Stimulated activated CD8-positive, alpha-beta memory T cell treated with anti-CD3 and anti-CD28 coated beads, Interleukin-4, amount 100 ng/mL, for 1 hour (primary cell): ENCODE measurements at places on chromosomes 6 and 20.

GRCh38 chr6:20905377-20905776, 371.1 kb downstream of the CDKAL1 start:
- DNase-seq, result no peak

GRCh38 chr6:161168281-161168891, 105.5 kb downstream of the AGPAT4 start:
- no peak for DNase-seq

- DNase-seq, result no peak
Observed at GRCh38 chr6:91276315-91276714, 689.4 kb upstream of the MAP3K7 start.

DNA sequence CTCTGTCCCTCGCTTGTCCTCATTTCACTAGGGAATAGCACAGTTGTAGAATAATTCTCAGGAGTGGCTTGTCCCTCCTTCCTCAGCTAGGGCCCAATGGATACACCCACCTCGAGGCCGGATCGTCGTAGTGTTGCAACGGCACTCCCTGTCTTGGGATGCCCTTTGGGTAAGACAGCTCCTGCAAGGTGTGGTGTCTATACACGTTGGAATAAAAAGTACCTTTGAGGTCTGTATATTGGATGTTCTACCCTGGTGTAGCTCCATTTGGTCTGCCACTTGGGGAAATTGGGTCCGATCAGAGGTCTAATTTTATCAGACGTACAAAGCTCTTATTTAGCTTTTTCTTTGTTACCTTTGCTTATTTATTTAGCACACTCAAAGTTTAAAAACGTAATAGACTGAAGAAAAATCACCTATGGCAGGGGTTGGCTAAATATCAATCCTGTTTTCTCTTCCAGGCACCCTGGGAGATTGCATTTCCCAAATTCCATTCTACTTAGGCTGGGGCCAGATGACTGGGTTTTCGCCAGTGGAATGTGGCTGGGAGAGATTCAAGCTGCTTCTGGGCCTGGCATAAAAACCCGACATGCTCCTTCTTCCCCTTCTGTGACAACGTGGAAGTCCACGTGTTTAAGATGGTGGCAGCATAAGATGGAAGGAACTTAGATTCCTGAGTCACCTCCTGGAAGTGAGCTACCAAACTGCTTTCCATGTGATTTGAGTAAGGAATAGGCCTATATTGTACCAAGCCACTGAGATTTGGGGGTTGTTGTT, 82.3 kb upstream of the CD83 start:
- DNase-seq, result no peak

DNA sequence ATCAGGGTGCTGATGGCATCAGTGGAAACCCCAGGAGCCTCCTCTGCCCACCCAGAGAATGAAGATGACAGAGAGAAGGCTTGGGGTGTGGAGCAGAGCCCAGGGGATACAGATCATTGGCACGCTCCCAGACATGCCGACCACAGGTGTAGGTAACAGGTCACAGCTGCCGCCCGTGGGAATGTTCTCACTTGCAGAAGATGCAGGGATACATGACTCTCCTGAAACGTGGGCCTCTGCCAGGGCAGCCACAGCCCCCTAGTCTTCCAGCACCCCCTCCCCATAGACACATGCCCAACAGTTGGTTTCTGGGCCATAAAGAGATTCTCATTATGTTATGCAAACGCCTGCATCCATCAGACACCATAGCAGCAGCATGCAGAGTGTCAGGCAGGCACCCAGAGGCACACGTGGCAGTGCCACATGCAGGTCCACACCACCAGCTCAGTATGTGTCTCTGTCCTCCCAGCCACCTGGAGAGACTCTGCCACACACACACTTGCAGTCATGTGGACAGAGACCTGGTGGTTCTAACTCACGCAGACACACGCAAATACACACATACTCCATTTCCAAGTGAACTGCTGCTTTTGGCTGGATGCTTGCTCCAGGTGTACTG, 45.5 kb downstream of the LRFN2 start:
- no peak for DNase-seq

DNA sequence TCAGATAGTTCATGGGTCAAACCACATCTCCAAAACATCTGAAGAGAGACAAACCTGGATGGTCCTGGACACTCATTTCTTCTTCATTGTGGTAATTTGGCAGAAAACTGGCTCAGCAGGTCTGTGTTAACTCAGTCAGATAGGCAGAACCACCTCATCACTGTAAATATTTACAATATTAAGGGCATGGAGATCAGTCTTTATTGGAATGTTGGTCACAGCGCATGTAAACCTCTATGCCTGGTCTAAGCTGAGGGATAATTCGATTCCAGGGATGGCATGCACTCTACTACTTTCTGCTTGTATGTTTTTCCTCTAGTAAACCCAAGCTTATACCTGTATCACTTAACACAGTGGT, 4.0 kb upstream of the TBC1D7 start:
- no peak for DNase-seq

DNA sequence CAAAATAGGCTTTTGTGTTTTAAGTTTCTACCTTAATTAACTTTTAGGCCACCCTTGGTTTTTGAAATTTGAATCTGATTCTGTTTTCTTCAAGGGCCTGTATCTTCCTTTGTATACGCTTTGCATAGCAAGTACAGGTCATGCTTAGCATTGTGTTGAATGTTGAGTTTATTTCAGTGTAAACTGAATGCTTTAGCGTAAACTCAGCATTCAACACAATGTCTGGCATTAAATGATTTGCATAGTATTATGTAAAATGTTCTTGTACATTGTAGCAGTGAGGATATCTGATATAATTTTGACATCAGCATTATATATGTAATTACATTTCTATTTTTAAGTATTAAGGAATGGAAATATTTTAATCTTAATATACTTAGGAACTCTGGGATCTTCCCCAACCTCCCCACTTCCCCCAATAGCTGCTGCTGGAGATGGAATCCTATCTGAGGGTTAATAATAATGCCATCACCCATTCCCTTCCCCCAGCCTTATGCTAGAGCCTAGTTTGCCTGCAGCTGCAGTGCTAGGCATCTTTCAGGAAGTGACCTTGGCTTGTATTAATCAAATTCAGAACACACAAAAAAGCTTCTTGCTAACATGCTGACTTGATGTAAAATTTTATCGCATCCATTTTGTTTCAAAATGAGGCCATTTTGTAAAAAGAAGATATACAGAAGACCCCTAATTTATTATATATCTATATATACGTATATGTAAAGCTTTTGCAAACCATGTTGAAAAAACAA, 73.1 kb downstream of the NCOA3 start:
- DNase-seq, result no peak

- DNase-seq, result no peak
Observed at GRCh38 chr6:110419028-110419739, 3.8 kb upstream of the DDO start.

DNA sequence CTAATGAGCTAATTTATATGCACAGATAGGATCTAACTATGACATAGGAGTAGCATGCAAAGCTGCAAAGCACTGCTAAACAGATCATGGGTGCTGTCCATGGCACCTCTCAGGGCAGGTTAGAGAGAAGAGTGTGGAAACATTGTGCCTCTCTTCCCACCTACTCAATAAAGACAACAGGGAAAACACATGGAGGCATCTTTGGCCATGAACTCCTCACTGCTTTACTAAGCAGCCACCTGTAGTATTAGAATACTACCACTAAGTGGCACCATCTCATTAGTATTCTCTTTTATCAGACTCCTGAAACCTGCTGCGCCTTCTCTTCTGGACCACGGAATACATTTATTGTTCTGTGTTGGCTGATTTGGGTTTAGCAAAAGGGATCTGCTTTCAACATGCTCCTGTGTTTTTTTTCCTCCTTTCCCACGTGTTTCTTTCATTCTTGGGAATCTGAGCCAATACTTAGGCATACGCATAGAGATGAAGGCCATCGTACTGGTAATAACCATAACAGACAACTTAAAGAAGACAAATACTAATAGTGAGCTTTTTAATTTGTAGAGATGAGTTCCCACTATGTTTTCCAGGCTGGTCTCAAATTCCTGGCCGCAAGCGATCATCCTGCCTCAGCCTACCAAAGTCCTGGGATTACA, 9.4 kb upstream of the HDDC2 start:
- no peak for DNase-seq

DNA sequence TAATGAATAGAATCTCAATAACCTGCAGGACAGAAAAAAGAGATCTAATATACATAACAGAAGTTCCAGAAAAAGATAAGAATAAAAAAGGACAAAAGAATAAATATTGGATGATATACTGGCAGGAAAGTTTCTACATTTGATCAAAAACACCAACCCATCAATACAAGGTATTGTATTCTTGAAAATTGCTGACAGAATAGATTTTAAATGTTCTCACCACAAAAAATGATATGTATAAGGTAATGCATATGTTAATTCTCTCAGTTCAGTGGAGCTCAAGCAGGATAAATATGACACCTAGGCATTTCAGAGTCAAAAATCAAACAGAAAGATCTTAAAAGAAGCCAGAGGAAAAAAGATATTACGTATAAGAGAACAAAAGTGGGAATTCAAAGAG, 43.8 kb downstream of the SERAC1 start:
- DNase-seq, result no peak

DNA sequence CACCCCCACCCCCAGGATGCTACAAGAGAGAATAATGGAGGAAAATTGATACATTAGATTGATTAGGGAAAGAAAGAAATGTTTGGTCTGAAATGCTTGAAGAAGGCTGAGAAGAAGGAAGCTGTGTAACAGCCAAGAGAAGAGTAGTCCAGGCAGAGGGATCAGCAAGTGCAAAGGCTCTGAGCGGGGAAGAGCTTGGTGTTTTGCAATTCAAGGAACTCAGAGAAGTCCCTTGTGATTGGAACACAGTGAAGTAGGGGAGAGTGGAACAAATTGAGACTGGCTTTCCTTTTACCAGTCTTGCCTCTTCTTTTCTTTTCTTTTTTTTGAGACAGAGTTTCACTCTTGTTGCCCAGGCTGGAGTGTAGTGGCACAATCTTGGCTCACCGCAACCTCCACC, 76.6 kb upstream of the CHD6 start:
- DNase-seq, result no peak

GRCh38 chr20:49541733-49542513, 26.0 kb downstream of the PTGIS start:
- DNase-seq, result peak; percentile 23

DNA sequence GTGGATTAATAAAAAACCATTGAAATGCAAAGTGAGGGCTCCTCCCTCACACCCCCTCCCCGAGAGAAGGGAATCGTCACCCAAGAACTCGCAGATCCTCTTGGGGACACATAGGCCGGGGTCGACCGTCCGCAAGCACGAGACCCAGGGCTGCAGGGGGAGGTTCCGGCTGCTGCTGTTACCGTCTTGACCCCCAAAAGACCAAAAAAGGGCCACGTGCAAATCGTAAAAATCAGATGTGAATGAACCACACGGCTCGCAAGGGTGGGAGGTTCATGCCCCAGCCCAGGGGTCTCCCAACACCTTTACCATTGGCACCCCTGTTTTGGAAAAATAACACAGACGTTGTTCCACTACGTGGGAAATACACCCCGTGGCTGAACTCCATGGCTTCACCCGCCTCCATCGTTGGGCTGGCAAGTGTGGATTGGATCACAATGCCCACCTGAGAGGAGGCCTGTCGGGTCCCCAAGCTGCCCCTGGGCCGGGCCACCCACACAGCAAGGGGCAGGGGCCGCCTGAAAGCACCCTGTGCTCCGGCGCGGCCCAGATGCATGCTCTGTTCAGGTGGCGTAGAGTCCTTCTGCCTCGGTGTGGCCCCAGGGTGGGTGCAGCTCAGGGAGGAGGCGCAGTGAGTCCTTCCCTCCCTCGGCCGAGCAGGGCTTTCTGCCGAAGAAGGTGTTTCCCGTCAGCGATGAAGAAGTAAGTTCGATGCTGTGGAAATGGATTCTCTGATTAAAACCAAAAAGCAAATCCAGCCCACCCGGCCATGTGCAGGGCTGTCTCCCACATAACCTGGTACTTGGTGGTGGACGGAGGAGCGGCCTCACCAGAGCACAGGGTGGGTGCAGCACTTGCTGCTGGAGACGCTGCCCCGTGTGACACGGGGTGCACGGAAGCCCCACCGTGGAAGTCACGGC, 85.0 kb downstream of the YTHDF1 start:
- no peak for DNase-seq

- DNase-seq, result no peak
Observed at GRCh38 chr6:16504609-16505008, 256.7 kb downstream of the ATXN1 start.

DNA sequence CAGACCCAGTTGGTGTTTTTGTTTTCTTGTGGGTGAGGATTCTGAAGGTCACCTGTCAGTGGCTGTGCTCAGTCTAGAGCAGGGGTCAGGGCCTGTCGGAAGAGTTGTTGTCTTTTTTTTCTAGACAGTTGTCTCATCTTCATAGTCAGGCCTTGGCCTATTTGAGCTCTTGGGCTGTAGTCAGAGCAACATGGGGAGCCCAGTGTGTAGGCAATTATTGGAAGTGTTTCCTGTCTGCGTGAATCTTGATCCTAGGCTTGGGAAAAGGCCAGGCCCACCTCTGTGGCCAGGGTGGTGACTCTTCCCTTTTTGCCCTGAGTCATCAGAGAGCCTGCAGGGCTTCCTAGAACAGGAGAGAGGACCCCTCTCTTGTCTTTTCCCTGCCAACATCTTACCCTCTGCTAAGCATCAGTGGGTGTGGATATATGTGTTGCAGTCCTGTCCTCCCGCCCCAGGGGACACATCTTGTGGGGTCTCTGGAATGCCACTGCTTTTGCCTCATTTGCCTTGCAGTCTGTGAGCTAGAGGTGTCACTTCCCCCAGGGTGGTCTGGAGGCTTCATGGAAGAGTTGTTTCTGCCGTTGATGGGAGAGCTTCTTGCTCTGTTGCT, 11.4 kb downstream of the TJAP1 start:
- DNase-seq, result no peak

DNA sequence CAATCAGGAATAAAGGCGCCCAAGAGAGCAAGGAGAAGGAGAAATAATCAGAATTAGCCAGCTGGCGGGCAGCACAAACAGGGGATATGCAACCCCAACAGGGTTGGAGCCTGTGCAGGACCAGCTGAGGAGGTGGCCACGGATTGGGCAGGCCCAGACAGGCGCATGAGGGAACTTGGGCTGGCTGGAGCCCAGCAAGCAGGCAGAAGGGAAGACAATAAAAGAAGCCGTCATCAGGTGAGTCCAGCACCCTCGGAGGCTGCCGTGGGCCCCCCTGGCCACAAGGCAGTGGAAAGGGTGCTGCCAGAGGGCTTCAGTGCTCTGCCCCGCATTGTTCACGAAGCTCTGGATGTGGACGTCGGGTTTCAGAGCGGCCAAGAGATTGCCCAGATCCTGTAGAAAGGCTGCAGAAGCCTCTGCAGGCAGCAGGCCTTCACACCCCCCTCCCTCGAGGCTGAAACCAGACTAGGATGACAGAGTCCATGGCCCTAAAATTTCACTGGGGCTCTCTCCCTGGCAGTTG, 28.4 kb upstream of the MAFB start:
- DNase-seq, result no peak
